Epithelial cell of prostate (primary cell): ENCODE measurements at places on chromosomes 3 and 15.

- DNase-seq, result no peak
These were observed 277.7 kb upstream of the KCNH8 start for GRCh38 chr3:18870642-18871041.

DNA sequence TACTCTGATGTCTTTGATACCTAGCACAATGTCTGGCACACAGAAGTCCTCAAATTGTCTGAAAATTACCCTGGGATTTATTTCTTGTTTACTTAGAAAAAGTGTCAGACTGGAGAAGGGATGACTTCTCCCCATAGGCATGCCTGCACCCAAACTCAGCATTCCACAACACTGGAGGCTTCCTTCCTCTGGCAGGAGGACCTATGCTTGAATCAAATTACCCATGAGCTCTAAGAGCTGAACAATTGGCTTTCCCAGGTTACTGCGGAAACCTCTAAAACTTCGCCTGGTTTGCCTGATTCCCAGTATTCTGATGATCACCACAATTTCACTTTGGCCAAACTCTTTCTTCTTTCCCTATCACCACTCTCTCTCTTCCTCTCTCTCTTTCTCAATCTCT lies 217.4 kb downstream of the DIPK2A start:
- DNase-seq, result no peak

GRCh38 chr3:69770976-69771634 lies 31.8 kb downstream of the MITF start:
- no peak for DNase-seq

DNA sequence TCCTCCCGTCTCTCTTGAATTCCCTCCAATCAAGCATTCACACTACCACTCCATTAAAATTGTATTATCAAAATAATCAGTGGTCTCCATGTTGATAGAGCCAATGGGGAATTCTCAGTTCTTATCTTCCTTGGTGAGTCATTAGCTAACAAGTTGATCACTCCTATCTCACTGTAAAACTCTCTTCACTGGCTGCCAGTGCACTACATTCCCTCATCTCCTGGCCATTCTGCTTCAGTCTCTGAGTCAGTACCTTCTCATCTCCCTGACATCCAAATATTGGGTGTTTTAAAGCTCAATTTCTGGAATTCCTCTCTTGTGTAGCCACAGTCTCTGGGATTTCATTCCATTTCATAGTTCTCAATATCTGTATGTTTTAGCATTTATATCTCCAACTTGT lies 175.2 kb downstream of the ALDH1A2 start:
- no peak for DNase-seq

DNA sequence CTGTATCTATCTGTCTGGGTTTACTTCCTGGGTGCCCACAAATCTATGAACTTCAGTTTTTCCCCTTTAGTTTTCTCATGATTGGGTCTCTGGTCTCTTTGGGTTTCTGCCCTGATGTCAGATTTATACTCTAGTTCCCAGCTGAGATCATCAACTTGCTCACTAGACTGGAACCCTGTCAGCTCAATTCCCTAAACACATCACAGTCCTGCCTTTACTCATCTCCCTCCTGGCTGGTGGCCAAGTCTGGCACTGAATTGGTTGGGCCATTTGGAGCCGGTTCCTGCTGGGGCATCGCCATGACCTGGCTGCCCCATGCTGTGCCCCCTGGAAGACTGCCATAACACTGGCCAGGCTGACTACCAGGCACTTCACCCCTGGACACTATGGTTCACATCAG lies 345.3 kb downstream of the CHST2 start:
- DNase-seq, result no peak
